ENCODE measurements at places on chromosomes 1 and 21.
A peak's percentile ranks its signal among the peaks of the same experiment; 100 is the strongest.

GRCh38 chr1:202067188-202067974 lies 55.3 kb upstream of the GPR37L1 start:
- DNase-seq: no peak

DNA sequence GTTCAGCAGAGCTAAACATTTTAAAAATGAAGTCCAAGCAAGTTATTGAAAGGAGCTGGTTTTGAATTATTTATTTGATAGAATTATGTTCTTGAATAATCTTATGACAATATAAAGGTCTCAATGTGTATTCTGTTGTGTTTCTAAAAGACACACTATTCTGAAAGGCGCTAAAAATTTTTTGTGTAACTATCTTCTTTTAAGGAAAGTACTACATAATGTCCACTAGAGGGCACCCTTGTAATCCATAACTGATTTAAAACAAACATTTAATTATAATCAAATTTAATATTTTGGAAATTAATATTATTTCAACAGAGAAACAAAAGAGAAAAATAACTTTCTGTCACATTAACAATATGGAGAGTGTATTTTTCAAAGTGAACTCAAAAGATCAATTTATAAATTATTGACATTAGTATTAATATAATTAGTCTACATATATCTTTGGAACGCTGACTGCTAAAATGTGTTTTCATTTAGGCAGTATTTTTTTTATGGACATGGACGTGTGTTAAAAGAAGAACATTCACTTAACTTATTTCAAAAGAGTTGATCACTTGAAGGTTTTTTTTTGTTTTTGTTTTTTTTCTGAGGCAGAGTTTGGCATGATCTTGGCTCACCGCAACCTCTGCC lies 248.4 kb downstream of the DENND1B start:
- DNase-seq: no peak

DNA sequence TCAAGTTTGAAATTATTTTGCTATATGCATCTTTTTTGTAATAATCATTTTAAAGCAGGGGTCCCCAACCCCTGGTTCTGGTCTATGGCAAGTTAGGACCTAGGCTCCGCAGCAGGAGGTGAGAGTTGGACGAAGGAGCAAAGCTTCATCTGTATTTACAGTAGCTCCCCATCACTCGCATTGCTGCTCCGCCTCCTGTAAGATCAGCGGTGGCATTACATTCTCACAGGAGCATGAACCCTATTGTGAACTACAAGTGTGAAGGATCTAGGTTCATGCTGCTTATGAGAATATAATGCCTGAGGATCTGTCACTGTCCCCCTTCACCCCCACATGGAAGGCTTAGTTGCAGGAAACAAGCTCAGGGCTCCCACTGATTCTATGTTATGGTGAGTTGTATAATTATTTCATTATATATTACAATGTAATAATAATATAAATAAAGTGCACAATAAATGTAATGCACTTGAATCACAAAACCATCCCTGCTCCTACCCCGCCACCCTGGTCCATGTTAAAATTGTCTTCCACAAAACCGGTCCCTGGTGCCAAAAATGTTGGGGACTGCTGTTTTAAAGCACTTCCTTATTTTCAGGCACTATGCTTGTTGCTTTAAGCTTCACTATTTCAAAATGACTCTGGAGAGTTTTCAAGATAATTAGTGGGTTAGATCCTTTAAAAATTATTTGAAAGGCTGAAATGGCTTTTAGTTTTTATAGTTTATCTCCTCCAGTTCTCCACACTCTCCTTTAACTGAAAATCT lies 74.8 kb downstream of the PLA2G4A start:
- DNase-seq: no peak

- no peak for DNase-seq
These were observed 385.6 kb upstream of the ST6GALNAC5 start for GRCh38 chr1:76481672-76482071.

GRCh38 chr21:46411236-46411635 lies 47.5 kb upstream of the DIP2A start:
- no peak for DNase-seq

- no peak for DNase-seq
These were observed 71.8 kb upstream of the MACF1 start for GRCh38 chr1:39132505-39133339.

DNA sequence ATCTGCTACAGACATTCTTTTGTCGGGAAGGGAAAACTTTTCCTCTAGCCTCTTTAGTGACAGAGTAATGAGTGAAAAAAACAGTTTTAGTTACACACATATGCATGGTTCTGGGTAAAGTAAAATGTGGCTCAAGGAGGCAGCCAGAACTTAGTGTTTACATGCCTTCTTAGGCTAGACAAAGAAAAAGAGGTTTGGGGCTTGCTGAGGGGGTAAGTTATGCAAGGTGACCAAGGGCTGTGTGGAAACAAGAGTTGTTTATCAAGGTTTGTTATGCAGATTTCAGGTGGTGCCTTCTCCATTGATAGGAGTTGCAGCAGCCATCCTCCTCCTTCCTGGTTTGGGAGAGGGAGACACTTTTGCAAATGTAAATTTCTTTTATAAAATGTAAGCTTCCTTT lies 66.5 kb upstream of the RAB3GAP2 start:
- DNase-seq: no peak

DNA sequence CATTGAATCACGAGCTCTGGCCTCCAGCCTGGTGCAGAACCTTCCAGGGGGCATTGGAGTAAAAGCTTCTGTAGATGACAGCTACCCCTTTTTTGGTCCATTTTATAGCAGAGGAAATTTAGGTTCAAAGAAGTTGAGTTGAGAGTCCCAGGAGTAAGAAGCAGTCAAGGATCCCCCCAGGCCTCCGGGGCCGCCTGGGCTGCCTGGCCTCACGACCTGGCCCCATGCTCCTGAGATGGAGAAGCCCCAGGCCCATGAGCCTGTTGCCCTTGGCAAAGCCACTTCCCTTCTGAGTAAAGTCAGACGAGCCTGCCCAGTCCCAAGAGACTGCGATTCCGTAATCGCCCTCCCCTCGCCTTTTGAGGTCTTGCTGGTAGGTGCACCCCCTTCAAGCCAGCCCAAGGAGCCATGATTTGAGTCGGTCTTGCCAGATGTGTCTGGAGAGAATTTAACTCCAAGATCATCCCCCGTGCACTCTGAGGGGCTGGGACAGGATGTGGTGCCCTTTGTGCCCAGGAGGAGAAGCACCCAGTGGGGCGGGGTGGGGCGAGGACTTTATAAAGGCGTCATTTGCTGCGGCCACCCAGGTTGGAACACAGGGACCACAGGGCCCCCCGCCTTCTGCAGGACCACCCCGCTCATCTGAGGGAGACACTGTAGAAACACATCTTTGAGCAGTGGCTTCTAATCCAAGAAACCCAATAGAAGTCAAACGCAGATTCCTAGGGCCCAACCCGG lies 30.1 kb downstream of the PDE9A start:
- no peak for DNase-seq

DNA sequence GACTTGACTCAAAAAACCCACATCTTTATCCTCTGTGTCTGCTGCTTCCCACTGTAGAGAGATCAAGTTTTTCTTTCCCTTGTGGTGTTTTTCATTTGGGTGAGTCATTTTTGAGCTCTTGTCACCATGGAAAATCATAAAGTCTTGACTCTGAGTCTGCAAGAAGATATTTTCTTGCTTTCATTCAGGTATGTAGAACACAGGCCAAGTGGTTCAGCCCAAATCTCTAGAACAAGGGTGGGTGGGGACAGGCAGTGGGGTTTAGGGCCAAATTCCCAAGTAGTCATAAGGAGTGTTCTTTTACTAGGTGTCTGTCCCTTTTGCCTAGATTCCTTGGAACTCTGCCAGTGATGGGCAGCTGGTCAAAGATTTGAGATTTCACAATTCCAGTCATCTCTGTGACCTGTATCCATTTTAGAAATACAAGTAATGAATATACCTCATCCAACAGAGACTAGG lies 21.5 kb upstream of the ARHGAP29 start:
- DNase-seq: no peak

DNA sequence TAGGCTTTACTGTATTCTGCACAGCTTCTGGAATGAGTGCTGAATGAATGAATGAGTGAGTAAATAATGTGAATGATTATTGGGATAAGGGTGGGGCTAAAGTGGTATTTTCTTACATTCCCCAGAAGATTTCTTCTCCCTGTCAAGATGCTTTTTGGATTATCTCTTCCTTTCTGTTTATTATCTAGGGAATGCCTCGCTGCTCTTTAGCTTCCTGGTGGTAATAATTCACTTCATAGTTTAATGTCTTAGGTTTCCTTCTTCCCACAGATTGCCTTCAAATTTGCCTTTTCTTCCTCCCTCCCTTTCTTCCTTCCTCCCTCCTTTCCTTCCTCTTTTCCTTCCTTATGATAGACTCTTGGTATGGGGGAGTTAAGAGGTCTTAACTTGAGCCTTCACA lies 24.0 kb downstream of the DDR2 start:
- no peak for DNase-seq

- DNase-seq: no peak
These were observed 113.9 kb downstream of the CAPN8 start for GRCh38 chr1:223551610-223552009.

DNA sequence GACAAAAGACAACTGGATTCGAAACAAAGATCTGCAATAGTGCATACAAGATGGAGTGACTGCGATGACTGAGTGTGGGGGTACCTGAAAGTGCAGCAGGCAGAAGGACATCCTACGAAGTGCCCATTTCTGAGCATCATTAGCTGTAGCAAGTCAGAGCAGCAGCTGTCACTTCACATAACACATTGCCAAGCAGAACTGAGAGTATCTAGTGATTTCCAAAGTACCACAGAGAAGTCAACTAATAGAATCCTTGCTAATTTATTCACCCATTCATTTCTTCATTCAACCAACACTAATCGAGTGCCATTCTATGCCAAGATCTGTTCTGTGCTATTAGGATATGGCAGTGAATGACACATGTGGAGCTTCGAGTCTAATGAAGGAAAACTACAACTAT lies 31.6 kb upstream of the CAMSAP2 start:
- DNase-seq: no peak

DNA sequence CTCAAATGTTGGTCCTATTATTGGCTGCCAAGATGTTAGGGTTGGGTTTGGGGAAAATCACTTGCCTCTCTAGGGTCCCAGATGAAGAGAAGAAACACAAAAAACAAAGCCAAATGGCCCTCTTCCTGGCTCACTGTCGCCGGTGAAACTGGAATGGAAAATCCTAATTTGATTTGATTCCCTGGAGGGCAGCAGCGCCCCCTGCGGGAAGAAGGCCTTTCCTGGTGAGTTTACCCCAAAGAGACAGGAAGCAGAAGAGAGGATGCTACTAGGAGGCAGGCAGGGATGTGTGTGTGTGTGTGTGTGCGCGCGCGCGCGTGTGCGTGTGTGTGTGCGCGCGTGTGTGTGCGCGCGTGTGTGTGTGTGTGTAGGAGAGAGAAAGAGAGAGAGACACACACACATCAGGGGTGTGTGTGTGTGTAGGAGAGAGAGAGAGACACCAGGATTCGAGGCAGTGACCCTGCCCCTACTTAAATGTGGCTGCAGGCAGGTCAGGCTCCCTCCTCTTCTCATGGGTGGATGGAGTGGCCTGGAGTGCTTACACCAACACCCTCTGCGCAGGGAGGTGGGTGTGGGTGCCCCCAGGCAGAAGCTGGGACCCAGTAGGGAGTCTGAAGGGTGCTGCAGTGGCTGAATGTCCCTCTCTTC lies 3.1 kb upstream of the SELENON start:
- DNase-seq: peak; percentile 72

- no peak for DNase-seq
These were observed 54.8 kb upstream of the CD34 start for GRCh38 chr1:207965392-207966387.

DNA sequence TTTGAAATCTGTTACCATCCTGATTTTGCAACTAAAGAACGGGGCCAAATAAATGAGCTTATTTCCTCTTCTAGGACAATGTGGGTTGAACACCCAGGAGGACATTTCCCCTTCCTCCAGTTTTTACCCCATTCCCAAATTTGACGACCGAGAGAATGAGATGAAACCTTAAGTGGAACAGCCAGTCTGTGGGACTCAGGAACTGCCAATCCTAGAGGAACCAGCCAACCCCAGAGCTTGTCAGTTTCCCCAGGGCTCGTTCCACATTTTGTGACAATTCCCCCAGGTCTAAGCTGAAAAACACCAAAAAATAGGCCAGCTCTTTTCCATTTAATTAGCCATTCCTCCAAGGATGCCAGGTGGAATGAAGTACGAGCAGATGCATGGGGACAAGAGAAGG lies 21.3 kb upstream of the MAPKAPK2 start:
- DNase-seq: no peak

DNA sequence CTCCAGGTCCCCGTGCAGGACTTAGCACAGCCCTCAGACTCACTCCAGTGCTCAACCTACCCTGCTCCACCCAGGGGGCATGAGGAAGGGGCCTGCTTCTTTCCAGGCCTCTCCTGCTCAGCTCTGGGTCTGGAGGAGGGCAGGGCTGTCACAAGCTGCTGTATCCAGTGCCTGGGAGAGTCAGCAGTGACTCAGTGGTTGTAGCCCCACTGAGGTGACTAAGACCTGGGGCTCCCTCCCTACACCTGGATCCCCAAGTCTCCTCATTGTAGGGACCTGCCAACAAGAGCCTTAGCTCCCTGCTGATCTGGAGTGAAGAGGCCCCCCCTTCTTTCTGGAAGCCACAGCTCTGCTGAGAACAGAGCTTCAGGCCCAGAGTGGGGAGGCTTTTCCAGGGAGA lies 36.1 kb upstream of the FAM131C start:
- no peak for DNase-seq

- no peak for DNase-seq
These were observed 52.0 kb downstream of the OLIG1 start for GRCh38 chr21:33121715-33122475.

DNA sequence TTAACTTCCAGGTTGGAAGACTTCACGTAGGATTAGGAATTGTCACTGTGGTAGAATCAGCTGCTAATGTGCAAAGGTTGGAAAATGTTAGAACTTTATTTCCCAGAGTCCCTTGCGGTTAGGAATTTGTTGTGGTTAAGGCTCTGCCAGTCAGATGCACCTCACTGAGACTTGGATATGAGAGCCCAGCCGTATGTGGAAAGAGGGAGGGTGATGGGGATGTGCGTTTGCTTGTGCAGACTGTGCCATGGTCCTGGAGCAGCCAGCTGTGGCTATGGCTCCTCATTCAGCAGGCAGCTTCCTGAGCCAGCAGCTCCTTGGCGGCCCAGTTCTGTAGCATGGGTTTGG lies 12.5 kb downstream of the S100A10 start:
- no peak for DNase-seq

- no peak for DNase-seq
These were observed 12.3 kb upstream of the GOLT1A start for GRCh38 chr1:204225841-204226735.

DNA sequence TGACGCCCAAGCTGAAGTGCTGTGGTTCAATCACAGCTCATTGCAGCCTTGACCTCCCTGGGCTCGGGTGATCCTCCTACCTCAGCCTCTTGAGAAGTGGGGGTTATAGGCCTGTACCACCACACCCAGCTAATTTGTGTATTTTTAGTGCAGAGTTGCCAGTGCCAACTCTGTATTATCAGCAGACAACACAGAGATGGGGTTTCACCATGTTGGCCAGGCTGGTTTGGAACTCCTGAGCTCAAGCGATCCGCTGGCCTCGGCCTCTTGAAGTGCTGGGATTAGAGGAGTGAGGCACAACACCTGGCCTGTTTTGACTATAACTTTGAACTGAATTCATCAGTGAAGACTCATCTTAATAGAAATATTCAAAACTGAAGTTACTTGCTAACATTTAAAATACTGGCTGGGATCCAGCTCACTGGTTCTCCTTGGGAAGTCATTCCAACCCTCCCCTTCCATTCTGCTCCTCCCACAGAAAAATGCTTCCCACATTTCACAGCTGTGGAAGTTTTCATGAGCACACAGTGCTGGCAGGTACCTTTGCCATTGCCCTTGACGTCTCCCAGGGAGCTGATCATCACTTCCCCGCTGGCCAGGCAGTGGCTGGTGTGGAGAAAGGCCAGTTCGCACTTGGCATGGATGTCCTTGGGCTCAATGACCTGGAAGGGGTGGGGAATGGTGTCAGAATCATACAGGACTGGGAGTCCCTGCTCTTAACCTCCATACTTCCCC lies 4.7 kb downstream of the SELENBP1 start:
- no peak for DNase-seq

Measured in stimulated activated CD8-positive, alpha-beta memory T cell treated with anti-CD3 and anti-CD28 coated beads, Interleukin-4, amount 100 ng/mL, for 24 hours (primary cell).